ENCODE measurements at places on chromosomes 3 and 15. TPM values are rescaled to one million over a fixed set of nuclear protein-coding genes. Genes with fewer than 3 reads are reported as not detected.

DNA sequence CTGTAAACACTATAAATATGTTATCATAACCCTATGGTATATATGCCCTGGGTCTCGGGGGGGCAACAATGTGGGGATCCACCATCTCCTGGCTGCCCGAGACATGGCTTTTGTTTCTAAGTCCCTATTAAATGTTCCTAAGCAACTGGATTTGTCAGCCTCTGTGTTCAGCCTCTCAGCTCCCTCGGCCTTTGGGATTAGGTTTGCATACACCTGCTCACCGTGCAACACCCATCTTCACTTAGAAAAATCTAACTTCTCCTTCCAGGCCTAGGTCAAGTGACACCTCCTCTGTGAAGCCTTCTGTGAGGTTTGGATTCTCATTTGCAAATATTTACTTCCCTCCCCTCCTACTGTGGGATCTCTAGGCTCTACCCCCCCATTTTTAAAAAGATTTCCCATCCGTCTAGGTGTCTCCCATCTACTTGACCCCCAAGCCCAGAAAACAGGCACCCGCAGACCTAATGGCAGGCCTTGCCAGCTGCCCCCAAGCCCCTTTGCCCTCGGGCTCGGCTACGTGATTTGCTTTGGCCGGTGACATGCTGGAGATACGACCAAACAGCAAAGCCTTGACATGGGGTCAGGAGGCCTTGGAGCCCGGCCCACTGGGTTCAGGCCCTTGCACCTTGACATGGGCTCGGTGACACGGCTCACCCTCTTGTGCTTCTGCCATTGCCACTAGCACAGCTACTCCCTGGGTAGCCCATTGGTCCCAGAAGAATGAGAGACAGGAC is 66.0 kb upstream of the BLM start:
- no peaks in the 10 kb centered on the region for H3K27me3 ChIP-seq
- no peak overlapping the region for H3K27ac ChIP-seq
- H3K4me3 ChIP-seq = no peak overlapping the region
- no peak for DNase-seq

GRCh38 chr3:39378088-39378487 is 5.1 kb upstream of the SLC25A38 start:
- peak overlapping the region; percentile 46 for H3K27ac ChIP-seq
- peak; percentile 71 for DNase-seq
- peaks cover 2% of the 10 kb centered on the region for H3K36me3 ChIP-seq
- no peak overlapping the region for H3K4me3 ChIP-seq
- H3K27me3 ChIP-seq = no peaks in the 10 kb centered on the region
- peaks cover 33% of the 10 kb centered on the region for H3K4me1 ChIP-seq

DGKG gene
- total RNA-seq = 0.92 TPM

GNAI2 gene
- total RNA-seq = 181 TPM

ERICH6 gene
- total RNA-seq = not detected

AMT gene
- total RNA-seq = 57.8 TPM

THPO gene
- 0.55 TPM for total RNA-seq

- no peak overlapping the region for H3K4me3 ChIP-seq
- no peaks in the 10 kb centered on the region for H3K36me3 ChIP-seq
- no peaks in the 10 kb centered on the region for H3K27me3 ChIP-seq
- no peak overlapping the region for H3K27ac ChIP-seq
- peaks cover 4% of the 10 kb centered on the region for H3K4me1 ChIP-seq
These were observed 6.8 kb downstream of the CHRM5 start for GRCh38 chr15:33975022-33975565.

DNA sequence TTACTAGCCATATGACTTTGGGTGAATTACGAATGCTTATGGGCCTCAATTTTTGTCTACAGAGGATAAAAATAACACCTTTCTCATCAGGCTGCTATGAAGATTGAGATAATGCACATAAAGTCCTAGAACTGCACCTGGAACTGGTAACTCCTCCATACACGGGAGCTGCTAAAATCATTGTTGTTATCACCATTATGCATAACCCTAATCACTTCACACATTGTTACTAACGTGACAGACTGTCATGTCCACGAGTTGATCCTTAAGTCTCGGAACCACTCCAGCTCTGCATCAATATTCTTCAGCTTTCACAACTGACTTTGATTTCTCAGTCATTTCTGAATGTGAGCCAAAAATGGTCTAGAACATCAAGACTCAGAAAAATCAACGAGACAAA is 64.1 kb downstream of the RFTN1 start:
- no peaks in the 10 kb centered on the region for H3K36me3 ChIP-seq
- peaks cover 28% of the 10 kb centered on the region for H3K4me1 ChIP-seq
- H3K27me3 ChIP-seq = no peaks in the 10 kb centered on the region
- no peak for DNase-seq

GRCh38 chr3:138374573-138375134 is 26.3 kb downstream of the MRAS start:
- no peak for DNase-seq
- H3K4me3 ChIP-seq = no peak overlapping the region
- no peaks in the 10 kb centered on the region for H3K27me3 ChIP-seq
- H3K27ac ChIP-seq = no peak overlapping the region
- peaks cover 6% of the 10 kb centered on the region for H3K4me1 ChIP-seq
- peaks cover 9% of the 10 kb centered on the region for H3K36me3 ChIP-seq

ZBTB11 gene
- 12.7 TPM for total RNA-seq

PLCB2 gene
- 15.2 TPM for total RNA-seq

DNA sequence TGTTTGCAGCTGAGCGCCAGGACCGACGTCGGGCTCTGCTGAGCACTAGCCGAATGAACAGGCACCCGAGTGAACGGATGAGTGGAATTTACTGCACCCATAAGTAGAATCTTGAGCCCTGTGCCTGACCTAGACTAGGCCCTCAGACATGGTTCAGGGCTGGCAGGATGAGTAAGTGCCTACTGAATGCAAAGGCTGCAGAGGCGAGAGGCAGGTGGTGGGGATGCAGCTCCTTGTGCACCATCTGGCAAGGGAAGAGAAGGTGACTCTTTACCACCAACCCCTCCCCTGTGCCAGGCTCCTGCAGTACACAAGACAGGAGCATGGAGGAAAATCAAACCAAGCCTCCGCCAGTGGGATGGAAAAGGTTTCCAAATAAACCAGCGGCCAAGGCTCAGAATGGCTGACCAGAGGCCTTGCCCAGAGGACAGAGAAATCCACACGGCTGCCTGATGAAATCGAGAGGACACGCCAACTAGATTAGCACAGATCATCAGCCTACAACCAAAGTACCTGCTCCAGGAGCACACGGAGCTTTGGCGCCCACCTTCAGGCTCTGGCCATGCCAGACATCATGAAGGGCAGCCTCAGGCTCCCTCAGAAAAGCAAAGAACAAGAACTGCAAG is 141.7 kb upstream of the IQSEC1 start:
- H3K27ac ChIP-seq = no peak overlapping the region
- peaks cover 4% of the 10 kb centered on the region for H3K4me1 ChIP-seq
- H3K36me3 ChIP-seq = no peaks in the 10 kb centered on the region
- H3K27me3 ChIP-seq = no peaks in the 10 kb centered on the region
- DNase-seq = no peak

SNTN gene
- not detected for total RNA-seq

- H3K27ac ChIP-seq = no peak overlapping the region
- H3K36me3 ChIP-seq = no peaks in the 10 kb centered on the region
- no peak for DNase-seq
- peaks cover 18% of the 10 kb centered on the region for H3K4me1 ChIP-seq
These were observed 18.7 kb downstream of the ZNF148 start for GRCh38 chr3:125356140-125357026.

DNA sequence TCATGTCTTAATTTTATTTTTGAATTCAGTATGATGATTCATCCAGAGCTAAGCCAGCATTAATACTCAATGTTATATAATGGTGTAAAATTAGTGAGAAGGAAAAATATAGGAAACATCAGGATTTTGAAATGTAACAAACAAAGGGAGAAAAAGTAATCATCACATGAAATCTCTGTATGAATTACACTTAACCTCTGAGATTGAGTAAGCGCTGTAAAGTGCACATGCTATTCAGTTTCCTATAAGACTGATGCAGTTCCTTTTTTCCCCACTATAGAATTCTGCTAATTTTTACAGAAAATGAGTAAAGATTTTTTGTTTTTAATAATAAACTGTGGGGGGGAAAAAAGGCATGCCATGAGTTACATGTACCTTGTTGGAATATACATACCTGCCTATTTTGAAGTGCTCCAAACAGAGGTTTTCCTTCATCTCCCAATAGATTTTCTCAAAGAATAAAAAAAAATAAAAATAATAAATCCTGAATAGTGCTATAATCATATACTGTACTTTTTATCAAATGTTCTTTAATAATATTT is 64.0 kb upstream of the TTBK2 start:
- peaks cover 10% of the 10 kb centered on the region for H3K36me3 ChIP-seq
- H3K27ac ChIP-seq = no peak overlapping the region
- no peaks in the 10 kb centered on the region for H3K4me1 ChIP-seq
- H3K27me3 ChIP-seq = no peaks in the 10 kb centered on the region
- H3K4me3 ChIP-seq = no peak overlapping the region
- no peak for DNase-seq

DNA sequence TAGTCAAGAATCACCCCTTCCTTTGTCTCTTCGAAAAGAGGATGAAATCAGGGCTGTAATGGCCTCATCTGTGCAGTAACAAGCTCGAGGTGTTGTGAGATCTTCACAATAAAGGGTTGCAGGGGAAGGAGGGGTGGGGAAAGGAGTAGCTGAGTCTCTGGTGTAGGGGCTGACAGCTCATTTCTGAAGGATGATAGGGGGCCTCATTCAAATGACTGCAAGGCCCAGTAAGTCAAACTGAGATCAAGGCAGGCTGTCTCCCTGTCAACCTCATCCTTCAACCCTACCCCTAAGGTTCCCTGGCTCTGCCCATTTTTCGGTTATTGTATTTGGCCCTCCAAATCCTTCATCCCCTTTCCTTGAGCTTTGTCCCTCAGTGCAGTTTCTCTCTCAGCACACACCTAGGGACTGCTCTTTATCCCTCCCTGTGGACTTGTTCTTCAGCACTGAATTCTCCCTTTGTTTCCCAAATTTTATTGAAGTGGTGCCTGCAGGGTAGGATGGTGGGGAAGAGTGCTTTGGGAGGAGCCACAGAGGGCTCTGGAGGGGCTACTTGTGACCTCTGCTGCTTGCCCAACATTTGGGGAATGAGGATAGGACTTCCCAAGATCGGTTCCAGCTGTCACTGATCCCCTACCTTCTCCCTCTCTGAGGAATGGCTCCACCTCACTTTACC is 38.1 kb downstream of the ZNF589 start:
- H3K4me3 ChIP-seq = 0 out of 2 replicates have a peak overlapping the region, but pooled peaks have one; percentile 14
- no peaks in the 10 kb centered on the region for H3K27me3 ChIP-seq
- 0 out of 2 replicates have a peak overlapping the region, but pooled peaks have one; percentile 29 for H3K27ac ChIP-seq
- H3K36me3 ChIP-seq = peaks cover 32% of the 10 kb centered on the region
- DNase-seq = no peak
- H3K4me1 ChIP-seq = peaks cover 55% of the 10 kb centered on the region

KCNH8 gene
- 2.8 TPM for total RNA-seq

GRCh38 chr3:68306571-68306970 is 625.8 kb downstream of the TAFA4 start:
- H3K4me1 ChIP-seq = 0 out of 2 replicates have a peak, but pooled peaks cover 3% of the 10 kb centered on the region
- H3K27me3 ChIP-seq = no peaks in the 10 kb centered on the region
- DNase-seq = peak; percentile 36
- H3K27ac ChIP-seq = no peak overlapping the region
- H3K4me3 ChIP-seq = no peak overlapping the region

DNA sequence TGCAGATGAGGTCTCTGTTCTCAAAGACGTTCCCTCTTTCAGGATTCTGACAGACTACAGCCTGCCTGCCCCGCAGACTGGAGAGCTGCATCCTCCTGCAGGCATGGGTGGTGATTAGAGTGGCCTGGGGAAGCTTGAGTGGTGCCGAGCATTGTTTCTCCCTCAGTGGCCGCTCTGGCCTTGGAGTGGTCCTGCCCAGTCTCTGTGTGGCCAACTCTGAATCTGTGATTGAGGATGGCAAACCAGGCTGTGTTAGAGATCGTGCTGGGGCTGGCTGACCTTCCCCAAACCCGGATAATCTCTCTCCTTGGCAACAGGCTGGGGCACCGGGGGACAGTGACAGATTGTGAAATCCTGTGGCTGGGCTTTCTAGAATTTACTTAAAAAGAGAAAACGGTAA is 11.0 kb upstream of the ADCY5 start:
- no peak for DNase-seq
- H3K27me3 ChIP-seq = no peaks in the 10 kb centered on the region
- no peak overlapping the region for H3K27ac ChIP-seq

ACAD11 gene
- 20.3 TPM for total RNA-seq

HGD gene
- total RNA-seq = 0.44 TPM

- DNase-seq = no peak
- H3K4me1 ChIP-seq = 0 out of 2 replicates have a peak, but pooled peaks cover 5% of the 10 kb centered on the region
- no peaks in the 10 kb centered on the region for H3K36me3 ChIP-seq
- no peak overlapping the region for H3K4me3 ChIP-seq
- no peak overlapping the region for H3K27ac ChIP-seq
- no peaks in the 10 kb centered on the region for H3K27me3 ChIP-seq
These were observed 36.9 kb upstream of the ARPP21 start for GRCh38 chr3:35602395-35602936.

DNA sequence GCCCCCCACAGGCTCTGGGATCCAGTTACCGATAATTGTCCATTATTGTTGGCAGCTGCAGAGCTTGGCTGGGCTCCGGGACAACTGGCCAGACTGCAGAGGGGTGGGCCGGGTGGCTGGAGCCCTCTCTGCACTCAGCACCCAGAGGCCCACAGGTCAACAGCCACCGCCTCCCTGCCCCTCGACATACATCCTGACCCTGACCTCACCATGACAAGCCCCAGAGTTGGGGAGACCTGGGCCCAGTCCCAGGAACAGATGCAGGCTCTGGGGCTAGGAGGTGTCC is 22.4 kb downstream of the PTH1R start:
- H3K36me3 ChIP-seq = no peaks in the 10 kb centered on the region
- peaks cover 28% of the 10 kb centered on the region for H3K27me3 ChIP-seq
- no peak overlapping the region for H3K4me3 ChIP-seq
- no peaks in the 10 kb centered on the region for H3K4me1 ChIP-seq

LDHAL6B gene
- total RNA-seq = not detected

GRCh38 chr3:37668431-37668817 is 193.3 kb upstream of the CTDSPL start:
- H3K27ac ChIP-seq = no peak overlapping the region
- no peak overlapping the region for H3K4me3 ChIP-seq

SMAD6 gene
- 10.4 TPM for total RNA-seq

DNA sequence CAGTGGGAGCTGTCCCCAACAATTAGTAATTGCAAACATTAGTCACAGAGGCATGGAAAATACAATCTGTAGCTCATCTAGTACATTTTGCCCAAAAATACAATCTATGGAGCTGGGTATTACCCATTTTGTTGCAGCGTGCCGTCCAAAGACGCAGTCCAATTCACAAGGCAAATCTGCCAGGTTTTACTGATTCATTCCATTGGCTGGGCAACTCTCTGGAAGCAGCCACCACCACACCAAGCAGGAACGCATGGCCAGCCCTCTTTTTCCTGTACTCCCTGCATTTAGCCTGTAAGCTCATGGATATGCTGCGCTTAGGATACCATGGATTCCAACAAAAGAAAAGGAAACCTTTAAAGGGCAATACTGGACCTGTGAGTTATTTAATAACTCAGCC is 60.5 kb upstream of the ARRDC4 start:
- peaks cover 4% of the 10 kb centered on the region for H3K4me1 ChIP-seq
- no peak for DNase-seq
- H3K27me3 ChIP-seq = peaks cover 2% of the 10 kb centered on the region

SAMD7 gene
- not detected for total RNA-seq
